Activated effector memory CD4-positive, alpha-beta T cell treated with anti-CD3 and anti-CD28 coated beads, Interleukin-2, amount 50 U/mL, for 16 hours (primary cell): ENCODE measurements at places on chromosomes 1 and 21.

DNA sequence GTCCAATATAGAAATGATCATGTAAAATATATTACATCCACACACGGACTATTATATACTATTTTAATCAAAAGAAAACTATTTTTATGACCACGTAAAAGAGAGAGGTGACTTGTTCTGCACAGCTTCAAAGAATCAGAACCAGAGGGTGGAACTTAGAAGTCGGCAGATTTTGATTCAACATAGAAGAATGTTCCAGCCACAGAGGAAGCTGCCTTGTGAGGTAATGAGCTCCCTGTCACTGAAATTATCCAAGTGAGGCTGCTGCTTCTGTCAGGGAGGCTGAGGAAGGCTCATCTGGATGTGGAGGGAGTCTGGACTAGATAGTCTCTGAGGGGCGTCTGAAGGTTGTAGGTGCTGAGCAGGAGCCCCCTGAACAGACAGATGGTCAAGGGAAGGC, 2.7 kb downstream of the PLEKHA6 start:
- DNase-seq: no peak

GRCh38 chr1:61186753-61187152, 104.4 kb downstream of the NFIA start:
- DNase-seq: no peak

DNA sequence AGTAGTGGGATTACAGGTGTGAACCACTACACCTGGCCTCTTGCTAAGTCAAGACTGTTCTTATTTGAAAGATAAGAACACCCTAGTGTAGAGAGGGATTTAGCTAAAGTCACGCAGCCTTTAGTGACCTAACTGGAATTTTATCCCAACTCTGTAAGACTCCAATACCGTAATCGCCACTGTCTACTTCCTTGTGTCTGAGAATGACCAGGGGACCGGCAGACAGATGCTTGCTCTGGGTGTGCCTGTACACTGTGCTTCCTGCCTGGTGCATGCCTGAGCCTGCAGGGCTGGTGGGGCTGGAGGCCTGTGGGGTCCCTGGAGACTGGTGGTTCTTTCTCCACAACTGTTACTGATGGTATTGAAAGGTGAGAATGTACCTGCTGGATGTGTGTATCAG, 15.3 kb downstream of the MFSD2A start:
- no peak for DNase-seq

GRCh38 chr1:106498238-106498637, 558.2 kb upstream of the PRMT6 start:
- DNase-seq: no peak

DNA sequence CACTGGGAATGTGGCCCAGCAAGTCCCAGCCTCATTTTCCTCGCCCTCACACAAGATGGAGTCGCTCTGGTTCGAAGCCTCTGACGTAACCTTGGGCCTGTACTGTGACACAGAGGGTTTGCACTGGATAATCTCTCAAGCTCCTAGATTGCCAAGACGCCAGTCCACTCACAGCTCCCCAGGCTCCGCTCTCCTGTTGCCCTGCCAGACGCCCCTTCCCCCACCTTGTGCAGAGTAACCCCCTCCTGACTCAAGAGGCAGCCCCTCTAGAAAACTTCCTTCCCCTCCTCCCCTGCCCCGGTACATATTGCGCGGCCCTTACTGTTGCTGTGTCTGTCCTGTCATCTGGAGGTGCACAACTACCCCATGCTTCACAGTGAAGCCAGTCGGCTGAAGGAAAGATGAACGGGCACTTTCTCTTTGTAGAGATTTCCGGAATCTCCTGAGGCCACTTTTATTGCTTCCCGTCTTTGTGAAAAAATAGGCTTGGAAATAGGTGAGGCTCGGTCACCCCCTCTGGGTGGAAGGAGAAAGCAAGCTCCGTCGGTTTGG, 981 bp upstream of the KIAA1614 start:
- peak; percentile 13 for DNase-seq

- DNase-seq: no peak
Measured at GRCh38 chr1:248828845-248829244, 3.1 kb upstream of the SH3BP5L start.

DNA sequence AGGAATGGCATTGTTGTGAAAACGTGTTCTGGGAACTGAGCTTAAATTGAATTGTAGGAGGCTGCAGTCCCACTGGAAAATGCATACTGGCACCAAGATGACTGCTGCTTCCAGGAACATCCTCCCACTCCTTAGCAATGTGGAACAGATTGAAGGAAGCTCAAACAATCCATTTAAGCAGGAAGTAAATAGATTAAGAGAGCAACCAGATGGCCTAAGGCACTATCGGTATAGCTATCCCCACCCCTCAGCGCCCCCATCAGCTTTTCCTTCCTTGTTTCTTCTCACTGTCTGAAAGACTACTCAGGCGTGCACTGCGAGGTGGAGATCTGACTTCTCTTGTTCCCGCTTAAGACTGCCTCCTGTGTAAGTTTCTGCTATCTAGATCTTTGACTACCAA, 4.0 kb upstream of the IFI16 start:
- no peak for DNase-seq

GRCh38 chr1:23168079-23168444, 594 bp downstream of the LUZP1 start:
- DNase-seq: peak; percentile 76

DNA sequence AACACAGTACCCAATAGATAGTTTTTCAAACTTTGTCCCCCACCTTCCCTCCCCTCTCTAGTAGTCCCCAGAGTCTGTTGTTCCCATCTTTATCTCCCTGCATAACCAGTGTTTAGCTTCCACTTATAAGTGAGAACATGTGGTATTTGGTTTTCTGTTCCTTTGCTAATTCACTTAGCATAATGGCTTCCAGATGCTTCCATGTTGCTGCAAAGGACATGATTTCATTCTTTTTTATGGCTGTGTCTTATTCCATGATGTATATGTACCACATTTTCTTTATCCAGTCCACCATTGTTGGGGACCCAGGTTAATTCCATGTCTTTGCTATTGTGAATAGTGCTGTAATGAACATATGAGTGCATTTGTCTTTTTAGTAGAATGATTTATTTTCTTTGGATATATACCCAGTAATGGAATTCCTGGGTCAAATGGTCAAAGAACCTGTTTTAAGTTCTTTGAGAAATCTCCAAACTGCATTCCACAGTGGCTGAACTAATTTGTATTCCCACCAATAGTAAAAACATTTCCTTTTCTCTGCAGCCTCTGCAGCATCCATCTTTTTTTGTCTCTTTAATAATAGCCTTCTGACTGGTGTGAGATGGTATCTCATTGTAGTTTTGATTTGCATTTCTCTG, 126.0 kb downstream of the AK5 start:
- DNase-seq: no peak

- peak; percentile 88 for DNase-seq
Measured at GRCh38 chr1:156126043-156126629, 11.6 kb downstream of the LMNA start.

DNA sequence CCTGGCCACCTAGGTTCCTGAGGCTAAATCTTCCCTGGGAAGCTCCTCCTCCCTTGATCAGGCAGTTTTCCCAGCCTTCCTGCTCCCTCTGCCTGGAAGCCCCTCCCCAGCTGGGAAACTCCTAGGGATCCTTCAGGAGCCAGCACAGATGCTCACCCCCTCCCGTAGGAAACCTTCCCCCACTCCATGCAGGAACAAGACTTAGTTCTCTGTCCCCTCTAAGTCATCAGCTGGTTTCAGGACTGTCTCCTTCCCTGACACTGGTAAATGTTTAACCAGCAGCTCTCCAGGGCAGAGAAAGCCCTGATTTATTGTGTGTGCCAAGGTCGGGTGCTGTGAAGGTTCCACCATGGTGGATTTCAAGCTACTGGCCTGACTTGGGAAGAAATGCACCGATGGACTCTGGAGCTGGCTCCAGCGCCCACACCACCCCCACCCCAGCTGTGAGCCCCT, 25.0 kb downstream of the TTC39A start:
- DNase-seq: no peak

- DNase-seq: peak; percentile 73
Measured at GRCh38 chr1:198680174-198680875, 41.5 kb downstream of the PTPRC start.

- no peak for DNase-seq
Measured at GRCh38 chr21:36194024-36194423, 37.4 kb downstream of the DOP1B start.

DNA sequence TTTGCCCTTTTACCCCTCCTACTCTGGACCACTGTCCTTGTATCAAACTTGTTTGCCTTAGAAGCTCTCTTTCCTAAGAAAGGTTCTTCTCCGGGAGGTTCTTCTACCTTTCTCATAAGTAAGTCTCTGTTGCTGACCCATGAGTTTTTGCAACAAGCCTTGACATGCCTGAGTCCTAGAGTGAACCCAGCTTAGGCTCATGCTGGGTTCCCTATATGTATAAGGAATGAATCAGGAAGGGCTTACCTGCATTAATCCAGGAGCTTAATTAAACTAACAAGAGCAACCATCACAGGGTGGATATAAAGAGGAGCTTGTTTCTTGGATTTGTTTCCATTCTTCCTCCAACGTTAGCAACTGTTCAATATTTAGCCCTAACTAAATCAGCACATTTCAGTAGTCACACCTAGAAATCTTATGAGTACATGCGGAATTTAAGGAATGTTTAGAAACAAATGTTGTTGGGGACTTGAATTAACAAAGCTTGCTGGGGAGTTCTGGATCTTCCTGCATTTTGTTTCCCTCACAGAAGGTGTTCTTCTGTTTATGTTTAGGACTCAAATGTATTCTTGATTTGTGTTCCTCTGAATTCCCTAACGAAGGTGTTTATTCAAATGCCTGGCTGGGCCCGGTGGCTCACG, 64.3 kb upstream of the RAB3GAP2 start:
- no peak for DNase-seq

DNA sequence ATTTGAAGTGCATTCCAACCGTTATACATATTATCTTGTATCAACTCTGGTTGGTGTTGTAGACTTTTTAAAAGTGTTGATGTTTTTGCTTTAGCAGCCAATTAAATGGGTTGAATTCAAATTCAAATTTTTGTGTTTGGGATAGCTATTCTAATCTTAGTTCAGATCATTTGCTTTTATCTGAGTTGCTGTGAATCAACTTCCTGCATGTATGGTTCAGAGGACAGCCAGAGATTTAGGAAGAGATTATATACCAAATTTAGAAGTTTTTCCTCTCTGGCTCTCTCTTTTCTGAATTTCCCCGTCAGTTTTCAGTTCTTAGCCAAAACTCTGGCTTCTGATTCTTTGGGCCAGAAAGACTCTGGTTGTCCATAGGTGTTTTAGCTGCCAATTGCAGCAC, 415.5 kb downstream of the NUF2 start:
- no peak for DNase-seq

DNA sequence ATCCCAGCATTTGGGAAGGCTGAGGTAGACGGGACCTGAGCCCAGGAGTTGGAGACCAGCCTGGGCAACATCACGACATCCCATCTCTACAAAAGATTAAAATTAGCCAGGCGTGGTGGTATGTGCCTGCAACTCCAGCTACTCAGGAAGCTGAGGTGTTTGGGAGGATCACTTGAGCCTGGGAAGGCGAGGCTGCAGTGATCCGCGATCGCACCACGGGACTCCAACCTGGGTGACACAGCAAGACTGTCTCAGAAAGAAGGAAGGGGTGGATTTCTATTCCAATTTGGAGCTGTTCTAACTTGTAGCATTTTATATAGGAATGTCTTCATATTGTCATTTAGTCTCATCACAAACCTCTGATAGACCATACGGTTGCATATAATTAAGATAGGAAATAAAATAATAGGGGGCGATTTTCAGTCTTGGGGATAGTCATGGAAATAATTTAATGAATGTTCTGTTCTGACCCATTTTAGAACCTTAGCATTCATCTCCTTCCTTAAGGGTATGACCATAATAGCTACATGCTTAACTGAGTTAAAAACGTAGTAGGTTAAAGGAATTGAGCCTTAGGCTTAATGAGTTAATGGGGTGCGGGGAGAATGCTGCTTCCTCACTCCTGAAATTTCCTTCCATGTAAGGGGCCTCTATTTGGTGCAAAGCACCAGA, 93.1 kb downstream of the ADCY10 start:
- DNase-seq: no peak

- DNase-seq: no peak
Measured at GRCh38 chr1:15531003-15531402, 4.4 kb downstream of the DNAJC16 start.

DNA sequence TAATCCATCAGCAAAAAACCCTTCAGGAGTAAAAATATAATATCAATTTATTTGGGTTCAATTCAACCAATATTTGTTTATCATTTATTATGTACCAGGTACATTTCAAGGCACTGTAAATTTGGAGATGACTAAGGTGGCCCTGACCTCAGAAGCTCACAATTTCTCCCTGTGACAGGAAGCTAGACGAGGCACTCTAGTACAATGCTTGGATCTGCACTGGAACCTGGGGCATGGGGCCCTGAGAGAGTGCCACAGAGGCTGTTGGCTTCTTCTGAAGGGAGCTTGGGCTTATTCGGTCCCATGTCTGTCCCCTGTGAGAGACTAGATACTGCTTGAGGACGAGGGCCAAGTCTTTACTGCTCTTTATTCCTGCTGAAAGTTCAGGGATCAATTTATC, 31.5 kb downstream of the RHOU start:
- DNase-seq: no peak

DNA sequence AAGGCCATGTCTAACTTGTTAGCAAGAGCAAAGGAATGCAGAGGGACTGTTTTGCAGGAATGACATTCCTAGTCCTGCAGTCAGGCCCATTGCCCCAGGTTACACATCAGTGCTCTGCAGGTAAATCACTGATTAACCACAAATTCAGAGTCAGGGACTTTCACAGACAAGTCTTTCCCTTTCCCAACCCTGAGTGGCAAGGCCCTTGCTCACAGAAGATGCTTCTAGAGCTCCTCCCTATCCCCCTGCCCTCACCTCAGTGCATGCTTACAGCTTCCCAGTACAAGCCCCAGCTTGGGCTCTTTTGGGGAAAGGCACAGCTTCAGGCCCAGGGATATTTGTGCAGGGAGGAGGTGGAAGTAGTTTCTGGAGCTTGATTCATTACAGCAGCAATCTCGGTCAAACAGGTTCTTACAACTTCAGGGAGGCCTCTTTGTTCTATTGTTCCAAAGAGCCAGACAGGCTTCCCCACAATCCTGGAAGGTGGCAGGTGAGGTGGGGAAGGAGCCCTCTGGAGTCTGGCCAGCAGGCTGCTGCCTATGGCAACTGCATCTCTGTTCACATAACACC, 53.9 kb downstream of the CASQ2 start:
- no peak for DNase-seq

- no peak for DNase-seq
Measured at GRCh38 chr1:160168609-160169369, 17.4 kb downstream of the ATP1A4 start.

- DNase-seq: no peak
Measured at GRCh38 chr1:45370575-45370974, 30.3 kb upstream of the MUTYH start.

GRCh38 chr1:151715726-151716404, 738 bp downstream of the CELF3 start:
- DNase-seq: no peak

DNA sequence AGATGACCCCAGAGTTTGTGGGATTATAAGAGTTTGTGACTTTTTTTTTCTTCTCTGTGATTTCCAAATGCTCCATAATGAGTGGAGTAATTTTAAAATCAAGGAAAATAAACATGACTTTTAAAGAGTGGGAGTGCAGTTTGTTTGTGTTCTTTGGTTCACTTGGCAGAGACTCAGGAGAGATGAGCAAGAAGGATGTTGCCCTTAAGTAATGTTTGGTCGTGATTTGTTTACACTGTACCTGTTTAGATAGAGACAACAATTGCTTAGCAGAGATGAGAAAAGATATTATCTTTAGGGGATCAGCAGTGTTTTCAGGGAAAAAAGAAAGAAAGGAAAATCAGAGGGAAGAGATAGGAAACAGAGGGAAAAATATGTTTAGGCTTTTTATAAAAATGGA, 170.8 kb downstream of the ADSS2 start:
- DNase-seq: no peak

- DNase-seq: no peak
Measured at GRCh38 chr1:38098101-38098847, 51.7 kb upstream of the POU3F1 start.
